ENCODE measurements at places on chromosomes 1 and 21.

GRCh38 chr1:66331658-66332547 is 202.1 kb upstream of the SGIP1 start:
- no peak for DNase-seq

DNA sequence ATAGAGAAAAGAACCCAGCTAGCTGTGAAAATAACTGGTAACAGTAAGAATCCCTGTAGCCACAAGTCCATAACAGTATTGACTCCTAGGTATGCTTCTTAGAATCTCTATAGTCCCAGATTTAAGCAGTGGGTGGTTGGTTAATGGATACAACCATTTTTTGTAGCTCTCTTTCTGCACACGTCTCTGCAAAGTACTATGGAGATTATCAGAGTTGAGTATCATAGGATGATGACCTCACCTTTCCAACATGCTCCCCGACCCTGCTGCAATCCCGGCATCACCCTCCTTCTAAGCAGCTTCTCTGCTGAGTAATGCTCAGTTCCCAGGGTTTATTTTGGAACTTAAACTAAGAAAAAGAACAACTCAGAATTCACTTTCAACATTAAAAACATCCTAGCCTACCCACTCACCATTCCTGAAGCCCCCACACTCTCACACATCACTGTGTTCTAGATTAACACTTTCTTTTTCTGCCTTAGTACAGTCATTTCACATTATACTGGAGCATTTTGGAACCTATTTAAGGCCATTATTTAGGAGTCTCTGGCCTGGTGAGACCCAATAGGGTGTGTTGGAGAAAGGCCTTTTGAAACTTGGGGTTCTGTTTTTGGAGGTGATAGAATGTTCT is 2.7 kb downstream of the MLLT11 start:
- no peak for DNase-seq

DNA sequence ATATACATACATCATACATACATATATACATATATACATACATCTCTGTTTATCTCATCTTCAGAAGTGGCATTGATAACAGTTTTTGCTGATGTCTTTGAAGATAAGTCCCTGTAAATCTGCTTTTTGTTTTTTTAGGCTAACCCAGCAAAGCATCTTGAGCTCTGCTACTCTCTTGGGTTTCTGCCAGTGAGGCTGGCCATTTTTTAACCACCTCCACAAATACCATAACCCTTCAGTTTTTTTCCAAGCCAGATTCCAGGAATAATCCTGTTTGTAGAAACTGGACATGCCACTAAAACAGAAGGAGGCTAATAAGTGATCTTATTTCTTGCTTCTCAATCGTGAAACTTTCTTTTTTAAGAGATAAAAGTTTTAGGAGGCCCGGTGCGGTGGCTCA is 21.6 kb downstream of the SDHC start:
- DNase-seq, result no peak

DNA sequence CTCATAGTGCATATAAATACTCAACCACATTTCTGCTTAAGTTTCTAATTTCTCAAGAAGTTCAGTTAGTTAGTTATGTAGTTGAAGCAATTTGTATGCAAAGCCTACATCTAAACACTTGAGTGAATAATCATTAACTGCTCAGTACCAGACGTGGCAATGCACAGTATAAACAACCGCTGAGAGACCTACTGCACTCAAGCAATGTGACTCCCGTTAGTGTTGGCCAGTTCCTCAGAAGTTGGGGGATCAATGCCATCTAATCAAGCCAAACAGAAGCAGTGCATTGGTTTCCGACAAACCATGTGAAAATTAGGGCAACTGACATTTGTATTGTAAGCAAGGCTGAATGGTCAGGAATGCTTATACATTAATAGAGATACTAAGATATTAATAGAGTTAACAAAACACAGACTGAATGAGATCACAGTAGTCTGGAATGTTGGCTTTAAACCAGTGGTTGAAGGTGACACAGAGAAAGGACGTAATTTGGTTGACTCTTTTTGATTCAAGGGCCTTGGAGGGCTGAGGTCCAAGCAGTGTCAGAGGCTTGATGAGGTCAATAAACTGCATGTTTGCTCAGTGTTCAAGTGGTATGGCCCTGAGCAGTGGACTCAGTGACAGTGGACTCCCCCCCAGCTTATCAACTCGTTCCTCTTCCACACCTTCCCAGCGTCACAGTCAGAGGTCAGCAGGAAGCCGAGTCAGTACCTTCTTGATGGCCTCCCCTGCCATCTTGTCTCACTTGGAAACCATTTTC is 255.5 kb downstream of the CTH start:
- no peak for DNase-seq

DNA sequence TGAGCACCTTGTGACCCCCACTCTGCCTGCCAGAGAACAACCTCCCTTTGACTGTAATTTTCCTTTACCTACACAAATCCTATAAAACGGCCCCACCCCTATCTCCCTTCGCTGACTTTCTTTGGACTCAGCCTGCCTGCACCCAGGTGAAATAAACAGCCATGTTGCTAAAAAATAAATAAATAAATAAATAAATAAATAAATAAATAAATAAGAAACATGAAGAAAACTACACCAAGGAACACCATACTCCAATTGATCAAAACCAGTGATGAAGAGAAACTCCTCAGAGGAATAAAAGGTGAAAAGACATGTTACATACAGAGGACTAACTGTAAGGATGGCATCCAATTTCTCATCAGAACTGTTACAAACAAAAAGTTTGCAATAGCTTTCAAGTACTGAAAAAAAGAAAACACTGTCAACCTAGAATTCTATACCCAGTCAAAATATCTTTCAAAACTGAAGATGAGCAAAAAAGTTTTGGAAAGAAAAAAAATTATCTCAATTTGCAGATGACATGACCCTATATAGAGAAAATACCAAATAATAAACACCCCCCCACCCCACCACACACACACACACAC is 28.4 kb downstream of the NBPF6 start:
- DNase-seq, result no peak

GRCh38 chr1:30146448-30146847 is 576.9 kb downstream of the MATN1 start:
- no peak for DNase-seq

DNA sequence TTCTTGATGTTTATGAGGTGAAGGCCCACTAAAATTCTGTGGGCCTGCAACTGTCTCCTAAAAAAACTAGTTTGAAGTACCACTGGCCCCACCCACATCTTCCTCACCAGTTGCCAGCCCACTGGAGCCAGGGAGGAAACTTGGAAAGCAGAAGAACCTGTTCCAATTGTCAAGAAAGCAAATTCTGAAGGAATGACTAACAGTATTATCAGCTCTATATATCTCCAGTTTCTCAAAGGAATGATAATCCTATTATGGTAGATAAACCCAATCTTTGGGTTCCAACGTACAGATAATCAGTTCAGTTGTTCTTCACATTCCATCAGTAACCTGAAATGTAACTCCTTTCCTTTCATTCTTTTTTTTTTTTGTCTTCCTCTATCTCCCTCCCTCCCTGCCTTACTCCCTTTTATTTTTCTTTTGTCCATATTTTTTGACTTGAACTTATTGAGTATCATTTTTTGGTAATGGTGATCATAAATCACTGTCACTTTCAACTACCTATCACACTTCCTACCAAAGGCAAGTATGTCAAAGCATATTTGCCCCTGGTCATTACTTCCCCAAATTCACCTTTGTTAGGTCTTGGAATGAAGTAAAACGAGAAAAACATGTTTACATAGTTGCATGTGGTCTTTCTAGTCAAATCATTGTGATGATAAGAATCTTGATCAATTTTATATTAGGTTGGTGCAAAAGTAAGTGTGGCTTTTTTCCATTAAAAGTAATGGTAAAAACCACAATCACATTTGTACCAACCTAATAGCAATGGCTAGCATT is 943.4 kb downstream of the TTLL7 start:
- no peak for DNase-seq

GRCh38 chr1:46157916-46158311 is 17.0 kb upstream of the TSPAN1 start:
- no peak for DNase-seq

- DNase-seq, result no peak
Measured at GRCh38 chr1:158145173-158145719, 35.4 kb upstream of the CD1D start.

- DNase-seq, result no peak
Measured at GRCh38 chr1:67489643-67490042, 59.4 kb upstream of the SERBP1 start.

DNA sequence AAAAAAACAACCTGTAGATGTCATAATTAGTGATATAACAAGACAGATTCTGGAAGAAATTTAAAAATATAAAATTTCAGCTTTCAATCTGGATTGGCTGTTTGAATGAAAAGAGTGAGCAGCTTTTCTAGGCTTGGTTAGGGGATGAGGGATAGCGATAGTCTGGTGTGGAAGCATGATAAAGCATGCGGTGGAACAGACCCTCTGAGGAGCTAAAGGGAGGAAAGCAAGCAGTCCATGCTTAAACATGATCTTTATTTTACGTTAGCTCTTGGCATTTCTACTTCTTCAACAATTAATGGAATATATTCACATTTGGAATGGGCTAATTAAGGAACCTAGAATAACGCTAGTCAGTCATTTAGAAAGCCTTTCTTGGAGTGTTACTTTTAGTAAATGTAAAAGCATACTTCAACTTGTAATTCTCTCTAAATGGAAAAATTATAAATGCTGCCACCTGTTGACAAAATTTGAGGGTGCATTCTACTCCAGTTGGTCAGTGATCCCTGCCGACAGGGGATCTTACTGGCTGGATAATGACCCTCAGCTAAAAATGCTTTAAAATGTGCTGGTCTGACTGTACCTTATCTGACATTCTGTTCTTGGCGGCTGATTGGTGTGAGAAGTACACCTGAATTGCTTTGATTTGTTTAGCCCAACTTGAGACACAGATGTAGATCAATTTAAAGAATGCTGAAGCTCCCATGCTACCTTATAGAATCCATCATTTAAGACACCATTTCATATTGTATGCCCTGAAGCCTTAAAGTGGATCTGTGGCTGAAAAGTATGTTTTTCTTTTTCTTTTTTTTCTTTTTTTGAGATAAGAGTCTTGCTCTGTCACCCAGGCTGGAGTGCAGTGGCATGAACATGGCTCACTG is 61.2 kb downstream of the AK4 start:
- DNase-seq, result peak; percentile 88

DNA sequence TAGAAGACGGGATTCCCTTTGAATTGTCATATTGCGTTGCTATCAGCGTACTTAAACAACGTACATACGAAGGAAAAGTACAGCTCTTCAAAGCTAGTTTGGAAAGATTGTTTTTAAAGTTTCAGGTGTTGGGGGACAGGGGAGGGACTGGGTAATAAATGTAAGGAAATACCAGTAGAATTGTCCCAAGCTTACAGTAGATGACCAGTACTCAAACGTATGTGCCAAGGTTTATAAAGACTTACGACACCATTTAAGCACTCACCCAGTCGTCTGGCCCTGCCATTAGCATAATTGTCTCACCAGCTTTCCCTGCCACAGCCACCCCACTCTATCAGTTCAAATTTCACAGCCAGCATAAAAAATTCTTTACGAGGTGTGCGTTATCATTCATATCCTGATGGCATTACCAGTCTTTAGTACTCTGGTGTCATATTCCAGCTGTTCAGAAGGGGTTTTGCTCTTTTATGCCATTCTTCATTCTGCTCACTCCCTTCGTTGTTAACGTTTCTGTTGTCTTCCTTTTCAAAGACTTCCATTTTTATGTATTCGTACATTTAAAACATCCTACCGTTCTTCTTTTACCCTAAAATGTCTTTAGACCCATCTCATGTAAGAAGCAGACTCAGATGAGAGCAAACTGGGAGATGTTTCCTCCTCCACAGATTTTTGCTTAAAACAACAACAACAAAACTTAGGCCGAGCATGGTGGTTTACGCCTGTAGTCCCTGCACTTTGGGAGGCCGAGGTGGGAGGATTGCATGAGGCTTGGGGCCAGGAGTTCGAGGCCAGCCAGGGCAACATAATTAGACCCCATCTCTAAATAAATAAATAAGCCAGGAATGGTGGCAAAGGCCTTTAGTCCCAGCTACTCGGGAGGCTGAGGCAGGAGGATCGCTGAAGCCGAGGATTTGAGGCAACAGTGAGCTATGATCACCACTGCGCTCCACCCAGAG is 1.0 kb upstream of the HP1BP3 start:
- DNase-seq, result no peak

DNA sequence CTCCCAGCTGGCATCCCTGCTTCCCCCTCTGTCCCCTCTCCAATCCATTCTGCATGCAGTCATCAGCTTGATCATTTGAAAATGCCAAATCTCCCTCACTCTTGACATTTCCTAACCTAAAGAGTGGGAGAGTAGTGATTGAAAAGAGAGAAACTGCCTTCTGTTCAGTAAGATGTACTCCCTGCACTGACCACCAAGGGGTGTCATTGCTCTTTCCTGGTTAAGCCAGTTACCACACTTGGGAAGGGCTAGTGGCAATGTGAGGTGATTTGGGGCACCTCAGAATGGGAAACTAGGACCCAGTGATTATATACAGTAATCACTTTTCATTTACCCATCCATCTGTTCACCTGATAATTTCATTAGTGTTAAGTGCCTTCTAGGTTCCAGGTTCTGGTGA is 6.9 kb upstream of the TMEM269 start:
- peak; percentile 60 for DNase-seq

GRCh38 chr1:231216498-231216897 is 24.5 kb upstream of the GNPAT start:
- no peak for DNase-seq

- DNase-seq, result no peak
Measured at GRCh38 chr1:185287451-185287850, 29.6 kb downstream of the IVNS1ABP start.

- DNase-seq, result no peak
Measured at GRCh38 chr1:173362543-173362942, 114.6 kb upstream of the PRDX6 start.

GRCh38 chr1:158035976-158036583 is 42.6 kb downstream of the KIRREL1 start:
- peak; percentile 33 for DNase-seq

- no peak for DNase-seq
Measured at GRCh38 chr1:223620297-223620897, 45.1 kb downstream of the CAPN8 start.

DNA sequence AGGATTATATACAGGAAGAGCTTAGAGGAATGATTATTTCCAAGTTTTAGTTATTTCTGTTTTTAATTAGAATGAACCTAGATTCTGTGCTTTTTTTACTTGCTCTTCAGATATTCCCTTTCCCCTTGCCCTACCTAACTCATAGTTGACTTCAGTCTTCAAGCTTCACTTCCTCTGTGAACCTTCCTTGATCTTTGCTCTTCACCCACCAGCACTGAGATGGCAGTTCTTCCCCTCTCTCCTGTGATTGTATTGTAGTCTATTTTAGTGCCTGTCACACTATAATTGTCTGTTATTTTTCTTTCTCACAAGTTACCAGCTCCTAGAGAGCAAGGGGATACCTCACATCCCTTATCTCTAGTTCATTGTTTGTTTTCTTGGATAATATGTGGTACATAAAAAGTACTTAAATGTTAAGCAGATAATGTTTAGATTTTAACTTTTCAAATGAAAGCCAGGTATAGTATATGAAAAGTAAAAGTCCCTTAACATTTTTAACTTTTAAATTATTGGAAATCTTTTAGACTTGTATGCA is 33.2 kb downstream of the KCTD3 start:
- no peak for DNase-seq

DNA sequence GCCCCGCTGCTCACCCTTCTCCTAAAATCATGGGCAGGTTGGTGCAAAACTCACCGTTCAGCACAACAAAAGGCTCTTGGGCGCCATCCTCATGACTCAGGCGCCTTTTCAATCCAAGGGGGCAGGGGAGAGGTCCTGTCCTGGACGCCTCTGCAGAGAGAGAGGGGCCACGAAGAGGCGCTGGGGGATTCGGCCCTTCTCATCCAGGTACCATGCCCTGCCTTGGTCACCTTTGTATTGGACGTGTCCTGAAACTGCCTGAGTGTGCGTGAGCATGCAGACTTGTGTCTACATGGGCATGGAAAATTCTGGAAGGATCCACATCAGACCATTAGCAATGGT is 53.5 kb downstream of the SLC37A1 start:
- DNase-seq, result no peak

Data from NCI-H1694 treated with DMSO at 0.1 percent for 48 hours (cell line).